Breast epithelium (tissue), 4 donors: ENCODE measurements at places on chromosomes 1 and 21. TPM values are rescaled to one million over a fixed set of nuclear protein-coding genes. Genes with fewer than 3 reads are reported as not detected.

DNA sequence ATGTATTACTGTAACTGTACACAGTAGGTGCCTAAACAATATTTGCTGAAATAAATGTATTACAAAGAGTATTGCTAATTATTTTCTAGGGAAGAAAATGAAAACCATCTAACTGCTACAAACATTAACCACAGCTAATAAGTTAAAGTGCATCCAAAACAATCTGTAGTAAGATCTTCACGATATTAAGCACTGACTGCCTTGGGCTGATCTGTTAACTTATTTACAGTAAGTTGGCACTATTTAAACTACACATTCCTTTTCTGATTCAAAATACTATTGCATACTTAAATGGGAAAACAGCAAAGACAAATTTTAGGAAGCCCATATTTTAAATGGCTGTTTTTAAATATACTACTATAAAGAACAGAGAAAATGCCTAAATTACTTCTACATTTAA, 4.5 kb downstream of the EYA3 start:
- no peak for DNase-seq

GRCh38 chr1:200889571-200889970, 5.1 kb upstream of the INAVA start:
- DNase-seq, result no peak

GRCh38 chr1:115098979-115099692, 9.8 kb upstream of the TSPAN2 start:
- no peak for DNase-seq

- DNase-seq, result no peak
Measured at GRCh38 chr1:242522996-242523718, 1.3 kb downstream of the PLD5 start.

DNA sequence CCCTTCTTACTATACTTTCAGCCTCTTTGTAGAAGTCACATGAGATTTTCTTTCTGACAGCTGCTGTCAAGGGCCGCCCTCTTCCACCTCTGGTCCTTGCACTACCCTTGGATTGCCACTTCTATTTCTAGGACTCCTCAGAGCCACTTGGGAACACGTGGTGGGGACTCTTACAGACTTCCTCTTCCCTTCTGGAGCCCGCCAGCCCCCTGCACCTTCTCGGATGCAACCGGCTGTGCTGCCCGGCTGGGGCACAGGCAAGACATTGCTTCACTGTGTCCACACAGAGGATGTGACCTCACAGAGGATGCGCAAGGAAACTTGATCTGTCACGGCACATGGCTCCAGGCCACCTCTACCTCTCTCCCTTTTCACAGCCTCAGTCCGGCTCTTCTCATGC, 2.4 kb upstream of the IKBKE start:
- no peak for DNase-seq

GRCh38 chr1:154467434-154468102, 34.5 kb upstream of the TDRD10 start:
- DNase-seq, result no peak

Gene CLEC20A
- not detected for total RNA-seq

Gene MPC2
- 29.8 TPM for total RNA-seq
